ENCODE measurements at places on chromosomes 5 and 9.
A peak's percentile ranks its signal among the peaks of the same experiment; 100 is the strongest.

- DNase-seq: no peak
These were observed 822.5 kb downstream of the NR2F1-AS1 start for GRCh38 chr5:92758552-92758951.

GRCh38 chr5:76723266-76723665 lies 7.3 kb downstream of the F2R start:
- no peak for DNase-seq

GRCh38 chr5:127863161-127863560 lies 160.0 kb downstream of the CCDC192 start:
- DNase-seq: no peak

DNA sequence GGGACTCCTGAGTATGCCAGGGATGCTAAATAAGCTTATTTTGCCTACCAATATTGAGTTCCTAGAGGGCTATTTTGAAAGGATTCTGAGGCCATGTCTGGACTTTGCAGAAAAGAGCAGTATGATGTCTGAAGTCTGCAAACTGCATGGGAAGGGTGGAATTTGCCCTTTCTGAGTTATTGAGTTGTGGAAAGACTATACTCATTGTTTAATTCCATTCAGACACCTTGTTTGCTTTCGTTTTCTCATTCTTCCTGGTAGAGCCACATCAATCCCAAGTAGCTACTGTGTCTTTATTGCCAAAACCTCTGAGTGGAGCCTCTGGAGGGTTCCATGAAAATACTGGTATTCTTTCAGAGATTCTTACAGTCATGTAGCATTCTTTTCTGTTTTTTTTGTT lies 50.9 kb upstream of the PPP1R2B start:
- DNase-seq: no peak

GRCh38 chr9:251398-251797 lies 36.7 kb downstream of the DOCK8 start:
- no peak for DNase-seq

DNA sequence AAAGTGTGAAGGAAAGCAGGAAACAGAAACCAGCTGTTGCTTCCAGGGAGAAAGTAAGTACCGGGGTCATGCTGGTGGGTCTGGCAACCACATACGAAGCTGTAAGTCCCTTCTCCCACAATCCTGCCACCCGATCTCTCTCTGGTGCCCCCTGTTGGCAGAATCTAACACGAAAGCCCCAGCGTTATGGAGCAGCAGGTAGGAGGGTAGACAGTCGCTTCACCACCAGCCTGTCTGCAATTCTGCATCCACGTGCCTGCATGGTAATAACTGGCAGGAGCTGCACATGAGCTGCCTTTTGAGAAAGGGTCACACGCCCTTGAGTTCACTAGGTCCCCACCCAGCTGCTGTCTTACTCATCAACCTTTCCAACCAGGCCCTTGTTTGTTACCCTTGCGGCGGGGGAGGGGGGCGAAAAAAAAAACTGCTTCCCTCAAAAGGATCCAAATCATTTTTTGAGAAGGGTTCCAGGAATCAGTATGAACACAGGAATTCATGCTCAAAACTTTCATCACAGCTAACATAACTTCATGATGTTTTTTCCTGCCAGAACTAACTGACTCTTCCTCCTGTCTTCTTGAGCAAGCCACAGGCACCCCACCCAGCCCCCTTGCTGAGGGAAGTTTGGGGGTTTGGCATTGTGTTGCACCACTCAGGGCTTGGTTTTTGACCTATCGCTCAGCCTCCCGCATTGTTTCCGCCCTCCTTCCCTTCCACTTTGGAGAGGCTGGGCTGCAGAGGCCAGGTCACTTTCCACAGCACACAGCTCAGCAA lies 19.6 kb upstream of the TMEM252 start:
- peak; percentile 20 for DNase-seq

- peak; percentile 64 for DNase-seq
These were observed at the start of gene PHF24 for GRCh38 chr9:34957492-34958410. PHF24 (plus strand) TSS chr9:34958285; CDS start chr9:34971299, 13,014 bp downstream.

GRCh38 chr5:174736331-174736721 lies 11.9 kb downstream of the MSX2 start:
- DNase-seq: peak; percentile 39

GRCh38 chr9:32906213-32906612 lies 95.2 kb downstream of the APTX start:
- no peak for DNase-seq

GRCh38 chr5:394671-395155 lies 48.3 kb upstream of the EXOC3 start:
- DNase-seq: no peak

DNA sequence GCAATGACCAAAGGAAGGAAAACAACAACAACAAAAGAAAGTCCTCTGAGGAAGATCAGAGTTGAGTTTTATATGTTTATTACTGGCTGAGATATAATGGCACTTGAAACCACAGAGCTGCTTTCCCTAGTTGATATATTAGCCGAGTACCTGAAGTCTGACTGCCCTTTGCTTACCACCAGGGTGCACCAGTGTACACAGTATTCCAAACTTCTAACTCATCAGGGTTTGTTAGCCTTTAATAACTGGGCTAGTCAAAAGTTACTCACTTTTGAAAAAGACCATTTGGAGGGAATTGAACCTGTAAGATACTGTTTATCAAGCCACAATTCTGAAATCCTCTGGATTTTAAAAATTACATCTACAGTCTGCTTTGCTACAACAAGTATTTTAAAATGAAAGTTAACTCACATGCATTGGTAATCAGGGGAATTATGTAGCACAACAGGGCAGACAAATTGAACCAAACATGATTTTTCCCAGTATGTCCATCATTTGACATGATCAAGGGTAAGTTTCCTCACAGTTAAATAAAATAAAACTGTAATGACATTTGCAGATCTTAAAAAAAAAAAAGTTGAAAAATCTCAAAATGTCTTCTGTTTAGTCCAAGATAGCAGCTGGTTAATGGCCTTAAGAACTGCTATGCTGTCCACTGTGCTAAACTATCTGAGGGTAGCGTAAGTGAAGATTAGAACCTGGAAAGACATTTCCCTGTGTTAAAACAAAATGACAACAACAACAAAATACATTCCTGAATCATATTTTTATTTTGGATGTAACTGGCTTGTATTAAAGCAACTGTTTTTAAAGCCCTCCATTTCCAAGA lies 57.3 kb upstream of the C6 start:
- DNase-seq: peak; percentile 48

DNA sequence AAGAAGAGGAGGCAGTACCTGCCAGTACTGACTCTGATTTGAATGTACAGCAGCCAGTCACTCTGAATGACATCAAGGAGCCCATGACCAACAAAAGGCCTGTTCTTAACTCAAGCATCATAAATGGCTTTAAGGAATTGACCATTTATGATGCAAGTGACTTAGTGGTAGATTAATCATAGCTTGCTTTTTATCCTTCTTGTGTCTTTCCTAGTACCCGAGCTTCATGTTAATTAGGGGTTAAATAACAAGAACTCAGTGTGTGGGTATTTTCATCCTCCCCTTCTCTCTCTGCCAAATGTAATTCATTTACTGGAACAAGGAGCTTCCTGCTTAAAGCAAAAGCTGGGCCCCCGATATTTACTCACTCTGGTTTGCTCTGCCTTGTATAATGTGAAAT lies 146.5 kb downstream of the UNC13B start:
- no peak for DNase-seq

- DNase-seq: no peak
These were observed 281.4 kb downstream of the SPOCK1 start for GRCh38 chr5:137217599-137218200.

DNA sequence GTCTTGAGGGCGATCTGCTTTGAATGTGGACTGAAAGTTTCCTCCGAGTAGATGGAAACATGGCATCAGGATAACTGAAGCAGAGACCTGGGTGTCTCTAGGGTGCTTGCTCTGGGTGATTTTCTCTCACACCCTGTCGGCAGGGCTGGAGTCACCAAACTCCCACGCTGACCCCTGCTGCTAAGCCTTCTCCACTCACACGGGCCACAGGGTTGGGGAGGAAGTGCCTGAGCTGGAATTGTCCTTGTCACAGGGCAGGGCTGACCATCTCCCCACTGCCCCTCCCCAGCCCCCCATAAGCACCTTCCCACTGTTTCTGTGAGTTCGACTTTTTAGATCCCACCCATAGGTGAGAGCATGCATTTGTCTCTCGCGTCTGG lies 212.9 kb downstream of the FANCC start:
- no peak for DNase-seq

GRCh38 chr9:116937361-116937760 lies 250.3 kb downstream of the TRIM32 start:
- no peak for DNase-seq

- DNase-seq: no peak
These were observed 41.0 kb downstream of the ERMP1 start for GRCh38 chr9:5791870-5792269.

DNA sequence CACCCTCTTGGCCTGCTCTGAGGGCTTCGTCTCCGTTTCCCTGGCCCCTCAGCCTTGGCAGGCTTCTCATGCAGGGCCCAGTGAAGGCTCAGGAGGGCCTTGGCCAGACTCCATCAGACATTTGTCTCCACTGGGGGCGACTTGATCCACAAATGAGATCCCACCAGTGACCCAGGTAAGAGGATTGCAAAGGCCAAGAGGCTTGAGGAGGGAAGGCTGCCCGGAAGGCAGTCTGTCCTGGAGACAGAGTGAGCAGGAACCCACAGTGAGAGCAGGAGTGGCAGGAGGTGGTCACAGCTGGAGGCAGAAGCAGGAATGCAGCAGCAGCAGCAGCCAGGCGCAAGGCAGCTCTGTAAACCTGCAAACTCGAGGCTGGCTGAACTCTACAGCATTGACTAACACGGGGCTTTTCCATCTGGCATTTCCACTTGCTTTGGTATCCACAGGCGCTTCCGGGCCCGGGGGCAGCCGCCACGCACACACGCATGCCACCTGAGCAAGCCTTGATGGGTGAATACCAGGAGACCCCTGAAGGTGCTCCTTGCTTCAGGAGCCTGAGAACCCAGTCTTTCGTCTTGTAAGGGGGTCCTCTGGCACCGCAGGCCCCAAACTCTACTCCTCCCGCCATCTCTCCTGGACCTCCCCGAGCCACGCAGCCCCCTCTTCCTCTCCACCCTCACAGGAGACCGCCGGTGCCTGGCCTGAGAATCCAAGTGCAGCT lies 14.7 kb downstream of the MGAT1 start:
- no peak for DNase-seq

DNA sequence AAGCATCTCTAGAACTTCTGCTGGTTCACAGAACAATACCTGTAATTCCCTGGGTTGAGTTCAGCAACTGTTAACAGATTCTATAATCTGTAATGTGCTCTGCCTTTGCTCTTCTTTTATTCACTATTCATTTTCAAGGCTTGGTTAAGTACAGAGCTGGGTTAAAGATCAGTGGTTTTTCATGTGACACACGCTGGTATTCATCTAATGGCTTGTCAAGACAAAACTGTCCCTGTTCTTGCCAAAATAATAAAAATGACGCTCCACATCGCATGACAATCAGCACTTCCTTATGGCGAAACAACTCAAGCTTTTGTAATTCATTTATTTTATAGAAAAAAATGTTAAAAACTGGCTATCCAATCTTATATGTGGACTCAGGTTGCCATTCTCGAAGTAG lies 137.9 kb downstream of the BNC2 start:
- DNase-seq: no peak

GRCh38 chr9:93427655-93428379 lies 23.7 kb upstream of the FAM120A start:
- no peak for DNase-seq

- DNase-seq: no peak
These were observed 205.2 kb upstream of the MAP3K1 start for GRCh38 chr5:56610093-56610698.

DNA sequence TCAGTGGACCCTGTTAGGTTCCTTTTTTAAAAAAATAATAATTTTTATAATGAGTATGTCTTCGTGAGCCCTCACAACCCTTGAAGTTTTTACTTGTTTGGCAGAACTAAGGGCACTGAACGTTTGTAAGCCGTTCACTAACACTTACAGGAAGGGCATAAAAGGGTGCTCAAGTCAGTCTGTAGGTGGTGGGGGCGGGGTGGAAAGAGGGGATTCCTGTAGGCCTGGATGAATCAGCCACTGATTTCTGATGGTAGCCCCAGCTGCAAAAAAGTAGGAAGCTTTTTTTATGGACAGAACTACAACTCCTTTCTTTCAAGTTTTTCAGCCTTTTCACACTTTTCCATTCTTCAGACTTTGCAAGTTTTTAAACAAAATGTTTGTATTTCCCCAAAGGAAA lies 35.8 kb downstream of the PIK3R1 start:
- DNase-seq: no peak

- DNase-seq: no peak
These were observed 98.9 kb upstream of the NTRK2 start for GRCh38 chr9:84570482-84571154.

- peak; percentile 65 for DNase-seq
These were observed 122.5 kb downstream of the SLC1A3 start for GRCh38 chr5:36728697-36729543.

- DNase-seq: no peak
These were observed 264.8 kb upstream of the KIF2A start for GRCh38 chr5:62041156-62041756.

GRCh38 chr5:33936004-33936380 lies 194 bp upstream of the RXFP3 start:
- peak; percentile 62 for DNase-seq

DNA sequence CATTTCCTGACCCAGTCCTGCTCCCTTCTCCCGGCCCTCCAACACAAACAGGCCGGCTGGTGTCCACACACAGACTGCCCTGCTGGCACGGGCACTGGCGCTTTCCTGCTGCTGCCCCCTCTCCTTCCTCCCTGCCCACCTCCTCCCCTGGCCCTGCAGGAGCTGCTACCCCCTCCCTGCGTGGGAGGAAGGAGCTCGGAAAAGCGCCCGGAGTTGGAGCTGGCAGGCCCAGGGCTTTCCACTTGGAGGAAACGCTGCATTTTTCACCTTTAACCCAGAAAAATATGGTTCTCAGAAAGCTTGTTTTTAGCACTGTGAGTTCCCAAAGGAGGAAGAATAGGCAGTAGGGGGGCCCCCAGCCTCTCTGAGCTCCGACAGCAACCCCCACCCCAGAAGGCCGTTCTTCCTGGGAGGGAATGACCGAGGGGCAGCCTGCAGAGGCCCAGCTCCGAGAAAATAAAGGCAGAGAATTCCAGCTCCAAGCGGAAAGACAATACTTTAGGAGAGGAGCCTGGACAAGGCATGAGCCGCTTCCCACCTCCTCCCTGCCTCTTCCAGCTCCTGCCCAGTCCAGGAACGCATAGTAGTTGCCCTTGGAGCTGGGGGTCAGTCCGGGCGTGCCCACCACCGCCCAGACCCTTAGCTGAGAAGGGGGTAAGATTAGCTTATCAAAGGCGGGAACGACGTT lies 88.9 kb downstream of the LIFR start:
- DNase-seq: peak; percentile 62

GRCh38 chr5:74938250-74938933 lies 72.2 kb upstream of the FAM169A start:
- no peak for DNase-seq

- DNase-seq: no peak
These were observed 282.8 kb upstream of the RPS23 start for GRCh38 chr5:82560969-82561368.

- DNase-seq: no peak
These were observed 93.4 kb downstream of the PDE6A start for GRCh38 chr5:149851211-149851610.

GRCh38 chr9:124831642-124832364 lies 21.5 kb upstream of the WDR38 start:
- DNase-seq: no peak

DNA sequence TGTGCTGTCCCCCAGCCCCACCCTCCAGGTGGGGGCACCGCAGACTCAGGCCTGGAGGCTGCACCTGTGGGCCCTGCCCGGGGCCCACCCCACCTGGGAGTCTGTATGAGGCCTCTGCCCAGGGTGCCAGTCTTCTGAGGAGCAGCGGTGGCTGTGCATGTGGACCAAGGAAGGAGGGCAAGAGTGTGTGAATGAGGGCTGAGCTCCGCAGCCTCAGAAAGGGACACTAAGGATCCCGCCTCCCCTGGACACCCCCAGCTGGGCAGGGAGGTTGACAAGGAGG lies 19.1 kb downstream of the FGD3 start:
- no peak for DNase-seq
